ENCODE measurements at places on chromosomes 11 and 22. TPM values are rescaled to one million over a fixed set of nuclear protein-coding genes. Genes with fewer than 3 reads are reported as not detected.

GRCh38 chr11:90919332-90919731 is 696.5 kb upstream of the CHORDC1 start:
- peak; percentile 40 for DNase-seq

DNA sequence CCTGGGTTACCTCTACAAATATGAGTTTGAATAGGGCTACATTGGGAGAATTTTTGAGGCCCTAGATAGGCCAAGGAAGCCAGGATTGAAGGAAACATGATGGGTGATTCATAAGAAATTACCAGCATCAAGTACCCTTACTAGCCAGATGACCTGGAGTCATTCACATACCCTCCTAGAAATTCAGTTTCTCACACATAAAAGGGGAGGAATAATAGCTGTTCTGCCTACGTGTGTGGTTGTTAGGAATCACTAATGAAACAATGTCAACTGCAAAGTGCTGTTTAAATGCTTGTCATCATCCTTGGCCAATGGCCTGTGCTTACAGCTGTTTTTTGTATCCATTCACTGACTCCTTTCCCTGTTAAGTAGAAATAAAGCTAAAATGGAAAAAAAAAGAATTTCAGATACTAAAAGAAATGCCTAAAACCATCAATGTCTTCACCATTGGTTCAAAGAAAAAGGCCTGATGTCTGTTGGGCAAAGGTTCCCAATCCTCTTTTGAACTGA is 114.4 kb downstream of the NCAM1 start:
- no peak for DNase-seq

- no peak for DNase-seq
These were observed 13.0 kb upstream of the REXO2 start for GRCh38 chr11:114426280-114426679.

- DNase-seq: peak; percentile 68
These were observed 79.1 kb upstream of the WNT7B start for GRCh38 chr22:46055911-46056545.

DNA sequence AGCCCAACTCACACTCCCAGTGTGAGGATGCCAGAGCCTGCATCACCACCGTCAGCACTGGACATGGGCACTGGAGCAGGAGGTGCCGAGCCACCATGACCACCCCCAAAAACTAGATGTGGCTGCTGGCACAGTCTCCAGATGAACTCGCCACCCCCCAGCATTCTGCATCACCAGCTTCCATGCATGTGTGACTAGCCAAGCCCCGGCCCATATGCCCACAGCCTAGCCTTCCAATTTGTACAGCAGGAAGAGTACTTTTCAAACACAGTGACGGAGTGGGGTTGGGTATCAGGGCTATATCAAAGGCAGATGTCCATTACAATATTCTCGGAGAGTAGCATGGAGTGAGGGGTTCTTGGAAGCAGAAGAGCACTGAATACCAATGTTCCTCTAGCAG is 62.9 kb downstream of the SMCO4 start:
- no peak for DNase-seq

- no peak for DNase-seq
These were observed 36.0 kb downstream of the ZBTB44 start for GRCh38 chr11:130278745-130279144.

DNA sequence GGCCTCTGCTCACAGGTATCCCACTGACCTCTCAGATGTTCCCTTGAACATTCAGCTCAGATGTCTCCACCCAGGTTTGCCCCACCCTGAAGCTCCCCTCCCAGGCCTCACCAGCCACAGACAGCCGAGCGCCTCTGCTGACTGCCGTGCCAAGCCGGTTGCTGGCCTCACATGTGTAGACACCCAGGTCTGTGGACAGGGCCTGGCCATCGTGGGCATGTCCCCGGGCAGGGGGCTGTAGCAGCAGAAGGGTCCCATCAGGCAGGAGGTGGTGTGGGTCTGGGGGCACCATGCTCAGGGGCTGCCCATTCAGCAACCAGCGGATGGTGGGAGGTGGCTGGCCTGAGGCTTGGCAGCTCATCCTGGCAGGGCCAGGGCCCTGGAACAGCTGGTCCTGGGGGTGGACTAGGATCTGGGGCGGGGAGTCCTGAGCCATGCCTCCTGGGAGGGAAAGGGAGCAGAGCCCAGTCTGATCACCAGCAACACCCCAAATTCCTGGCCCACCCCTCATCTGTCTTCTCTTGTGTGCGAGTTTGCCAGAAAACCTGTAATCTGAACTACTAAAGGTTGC is 759 bp downstream of the ROBO4 start:
- peak; percentile 29 for DNase-seq

DNA sequence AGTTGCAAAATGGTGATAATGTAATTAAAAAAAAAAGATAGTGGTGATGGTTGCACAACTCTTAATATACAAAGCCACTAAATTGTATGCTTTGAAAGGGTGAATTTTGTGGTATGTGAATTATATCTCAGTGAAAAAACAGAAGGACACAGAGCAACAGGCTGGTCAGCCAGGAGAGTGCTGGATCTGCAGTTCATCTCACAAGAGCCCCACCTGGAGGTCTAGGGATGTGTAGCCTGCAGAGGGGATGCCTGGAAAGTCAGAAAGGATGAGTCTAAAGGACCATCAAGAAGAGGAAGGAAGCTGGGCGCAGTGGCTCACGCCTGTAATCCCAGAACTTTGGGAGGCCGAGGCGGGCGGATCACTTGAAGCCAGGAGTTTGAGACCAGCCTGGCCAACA is 9.0 kb downstream of the POLR3H start:
- peak; percentile 36 for DNase-seq

DNA sequence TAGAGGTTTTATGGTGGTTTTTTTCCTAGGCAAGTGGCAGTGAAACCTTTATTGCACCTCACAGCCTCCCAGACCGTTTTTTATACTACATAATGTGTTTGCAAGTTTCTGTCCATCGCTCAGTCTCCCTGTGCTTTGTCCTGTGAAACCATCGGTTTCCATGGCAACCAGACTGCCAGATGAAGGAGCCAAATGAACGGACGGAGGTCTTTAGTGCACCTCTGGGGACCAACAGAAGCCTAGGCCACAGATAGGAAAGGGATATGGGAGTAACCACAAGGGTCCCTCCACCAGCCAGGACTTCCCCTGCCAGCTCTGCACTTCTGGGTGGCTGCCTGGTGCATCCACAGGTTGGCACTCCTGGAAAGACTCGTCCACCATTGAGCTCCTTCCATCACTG is 165.0 kb downstream of the CHST1 start:
- DNase-seq: no peak

DNA sequence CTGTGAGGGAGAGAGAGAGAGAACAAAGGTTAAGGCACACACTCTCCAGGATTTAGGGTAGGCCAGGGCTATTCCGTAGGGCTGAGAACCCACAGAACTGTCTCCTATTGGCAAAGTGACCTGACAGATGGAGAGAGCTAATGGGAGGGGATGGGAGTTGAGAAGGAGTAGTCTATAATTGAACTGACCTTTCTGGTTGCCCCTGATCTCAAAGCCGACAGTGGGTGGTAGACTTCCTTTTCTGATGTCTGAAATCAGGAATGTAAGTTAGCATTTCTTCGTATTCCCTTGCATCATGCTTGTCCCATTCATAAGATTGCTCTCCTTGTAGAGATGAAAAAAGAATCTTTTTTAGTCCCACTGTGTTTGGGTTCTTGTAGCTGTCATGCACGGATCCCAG is 210.1 kb downstream of the NTM start:
- DNase-seq: no peak

DNA sequence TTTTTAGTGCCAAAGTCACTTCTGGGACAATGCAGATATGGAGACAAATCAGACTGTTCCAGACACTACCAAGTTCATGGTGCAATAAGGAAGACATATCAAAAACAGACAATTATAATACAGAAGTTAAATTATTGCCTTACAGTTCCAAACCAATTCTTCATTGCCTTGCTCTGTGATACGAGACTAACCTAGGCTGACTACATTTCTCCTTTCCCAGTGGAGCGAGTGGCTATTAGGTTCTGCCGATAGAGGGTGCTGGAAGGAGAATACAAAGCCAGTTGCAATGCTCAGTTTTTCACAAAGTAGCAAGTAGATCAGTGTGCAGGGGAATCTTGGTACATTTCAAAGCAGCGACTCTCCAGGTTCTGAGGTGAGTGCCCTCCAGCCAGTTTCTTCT is 67.8 kb downstream of the FAM168A start:
- no peak for DNase-seq

DNA sequence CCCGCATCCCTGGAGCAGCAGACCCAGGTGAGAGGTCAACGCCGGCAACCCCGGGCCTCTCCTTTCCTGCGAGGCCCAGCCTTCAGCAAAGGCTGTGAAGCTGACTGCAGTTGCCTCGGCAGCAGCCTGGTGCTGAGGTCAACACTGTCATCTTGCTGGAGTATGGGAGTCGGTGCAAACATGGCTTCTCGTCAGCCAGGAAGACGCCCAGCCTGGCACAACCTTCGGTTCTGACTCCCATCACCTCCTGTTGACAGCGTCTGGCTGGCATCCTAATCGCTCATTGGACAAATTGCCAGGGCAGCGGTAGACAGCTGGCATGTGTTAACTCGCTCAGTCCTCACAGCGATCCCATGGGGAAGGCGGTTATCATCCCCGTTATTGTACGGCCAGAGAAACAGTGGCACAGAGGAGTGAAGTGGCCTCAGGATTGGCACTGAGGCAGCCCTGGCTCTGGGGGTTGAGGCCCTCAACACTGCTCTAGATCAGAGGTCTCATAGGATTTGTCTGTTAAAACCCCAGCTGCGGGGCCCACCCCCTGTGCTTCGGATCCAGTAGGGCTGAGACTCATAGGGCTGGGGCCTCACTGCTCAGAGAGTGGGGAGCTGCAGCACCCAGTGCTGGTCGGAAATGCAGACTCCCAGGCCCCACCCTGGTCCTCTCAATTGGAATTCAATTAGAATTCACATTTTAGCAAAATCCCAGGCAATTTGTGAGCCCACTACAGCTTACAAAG is 39.3 kb upstream of the TP53I11 start:
- DNase-seq: no peak

- peak; percentile 57 for DNase-seq
These were observed 585 bp downstream of the ARHGEF12 start for GRCh38 chr11:120336641-120337354.

GRCh38 chr11:61333550-61334433 is 764 bp downstream of the TKFC start:
- no peak for DNase-seq

DNA sequence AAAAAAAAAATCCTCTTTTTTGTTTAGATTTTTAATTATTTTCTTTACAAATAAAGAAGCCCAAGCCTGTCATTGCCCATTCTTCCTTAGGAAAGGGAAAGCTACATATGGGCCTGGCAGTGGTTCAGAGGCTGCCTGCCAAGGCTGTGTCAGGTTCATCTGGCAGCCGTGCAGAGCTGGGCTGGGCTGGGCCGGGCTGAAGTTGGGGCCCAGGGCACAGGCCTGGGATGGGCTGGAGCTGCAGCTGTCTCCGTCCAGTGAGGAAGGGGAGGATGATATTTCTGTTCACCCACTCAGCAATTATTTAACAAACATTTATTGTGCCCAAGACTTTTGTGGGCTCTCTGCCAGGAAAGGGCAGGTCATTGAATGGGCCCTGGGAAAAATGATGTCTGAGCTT is 4.6 kb downstream of the PRR5L start:
- peak; percentile 31 for DNase-seq

GRCh38 chr22:22512951-22513350 is 4.4 kb upstream of the ZNF280B start:
- DNase-seq: no peak

GRCh38 chr11:2144544-2145248 is 5.5 kb upstream of the IGF2 start:
- DNase-seq: no peak

GRCh38 chr11:113865873-113866272 is 9.5 kb downstream of the USP28 start:
- no peak for DNase-seq

Gene CBL
- total RNA-seq: 22.8 TPM

Gene SCGB1C1
- total RNA-seq: not detected

Gene TSPAN4
- total RNA-seq: 167 TPM

Gene MS4A15
- not detected for total RNA-seq

Gene PRG3
- not detected for total RNA-seq

Gene C22orf42
- total RNA-seq: not detected

Gene KCNJ11
- 0.65 TPM for total RNA-seq

Gene MMP10
- total RNA-seq: 7.3 TPM

Gene CRYBB2
- total RNA-seq: not detected

Measured in dermis blood vessel endothelial cell (primary cell).